ENCODE measurements at places on chromosomes 7 and 10.

- DNase-seq: no peak
Observed at GRCh38 chr7:155451840-155452239, 6.1 kb upstream of the EN2 start.

DNA sequence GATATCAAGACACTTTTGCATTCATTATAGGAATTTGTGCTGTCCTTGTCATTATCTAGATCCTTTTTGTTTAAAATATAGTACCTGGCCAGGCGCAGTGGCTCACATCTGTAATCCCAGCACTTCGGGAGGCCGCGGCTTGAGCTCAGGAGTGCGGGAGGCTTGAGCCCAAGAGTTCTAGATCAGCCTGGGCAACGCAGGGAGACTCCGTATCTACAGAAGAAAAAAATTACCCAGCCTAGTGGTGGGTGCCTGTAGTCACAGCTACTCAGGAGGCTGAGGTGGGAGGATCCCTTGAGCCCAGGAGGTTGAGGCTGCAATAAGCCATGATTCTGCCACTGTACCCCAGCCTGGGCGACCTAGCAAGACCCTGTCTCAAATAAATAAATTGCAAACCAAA, 621 bp upstream of the MORN4 start:
- DNase-seq: no peak

- DNase-seq: no peak
Observed at GRCh38 chr10:60096761-60097513, 190.6 kb upstream of the CCDC6 start.

GRCh38 chr10:33249659-33250345, 84.7 kb downstream of the NRP1 start:
- no peak for DNase-seq

DNA sequence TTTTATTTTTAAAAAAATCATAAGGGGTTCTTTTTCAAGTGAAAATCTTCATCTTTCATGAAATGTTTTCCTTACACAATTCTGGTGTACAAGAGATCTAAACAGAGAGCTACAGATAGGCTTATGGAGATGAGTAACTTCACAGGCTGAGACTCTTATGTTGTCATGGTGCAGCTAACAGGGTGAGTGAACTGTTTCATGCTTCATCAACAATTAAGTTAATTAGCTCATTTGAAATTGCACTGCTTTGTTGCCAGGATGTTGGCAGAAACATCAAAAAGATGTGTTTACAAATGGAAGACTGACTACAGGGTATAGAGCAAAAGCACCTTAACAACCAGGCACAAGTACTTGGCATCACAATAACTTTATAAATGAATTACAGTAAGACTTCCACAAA, 230.8 kb downstream of the FOXP2 start:
- DNase-seq: no peak

- no peak for DNase-seq
Observed at GRCh38 chr7:120273476-120273975, 551 bp downstream of the KCND2 start.

DNA sequence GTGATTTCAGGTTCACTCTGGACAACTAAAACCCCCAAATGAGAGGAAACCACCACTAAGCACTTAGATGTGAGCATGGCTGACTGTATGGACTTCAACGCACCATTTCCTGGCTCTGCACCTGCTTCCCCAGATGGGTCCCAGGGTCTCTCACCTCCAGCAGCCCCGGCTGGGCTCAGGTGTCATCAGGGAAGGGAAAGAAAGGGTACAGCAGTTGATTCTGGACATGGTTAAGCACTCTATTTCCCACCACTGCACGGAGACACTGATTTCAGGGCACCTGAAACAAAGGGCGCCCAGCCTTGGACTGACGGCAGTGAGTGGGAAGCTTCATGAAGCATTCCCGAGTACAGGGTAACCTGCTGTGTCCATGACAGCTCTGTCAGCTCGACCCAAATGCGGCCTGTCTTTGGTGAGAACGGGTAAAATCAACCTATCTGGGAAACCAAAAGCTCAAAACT, 19.0 kb downstream of the FAM53B start:
- no peak for DNase-seq

DNA sequence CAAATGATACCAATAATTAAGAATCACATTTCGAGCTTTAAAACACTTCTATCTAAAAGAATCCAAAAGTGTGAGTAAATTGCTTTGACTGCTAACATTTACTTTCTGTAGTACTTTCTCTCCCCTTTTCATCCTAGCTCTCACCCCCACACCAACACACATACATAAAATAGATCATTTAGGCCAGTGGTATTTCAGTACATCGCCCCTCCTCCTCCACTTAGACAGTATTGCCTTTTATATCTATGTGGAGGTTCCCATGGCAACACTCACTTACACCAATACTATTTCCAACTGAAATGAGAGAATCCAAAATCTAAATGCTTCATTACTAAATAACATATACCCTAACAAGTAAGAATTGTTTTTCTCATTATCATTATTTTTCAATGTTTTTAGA, 58.9 kb downstream of the HIBADH start:
- no peak for DNase-seq

- no peak for DNase-seq
Observed at GRCh38 chr7:157410831-157411556, 74.2 kb downstream of the DNAJB6 start.

- no peak for DNase-seq
Observed at GRCh38 chr7:110854651-110855050, 236.3 kb upstream of the LRRN3 start.

- no peak for DNase-seq
Observed at GRCh38 chr10:5544216-5544805, 19.6 kb downstream of the CALML3 start.

DNA sequence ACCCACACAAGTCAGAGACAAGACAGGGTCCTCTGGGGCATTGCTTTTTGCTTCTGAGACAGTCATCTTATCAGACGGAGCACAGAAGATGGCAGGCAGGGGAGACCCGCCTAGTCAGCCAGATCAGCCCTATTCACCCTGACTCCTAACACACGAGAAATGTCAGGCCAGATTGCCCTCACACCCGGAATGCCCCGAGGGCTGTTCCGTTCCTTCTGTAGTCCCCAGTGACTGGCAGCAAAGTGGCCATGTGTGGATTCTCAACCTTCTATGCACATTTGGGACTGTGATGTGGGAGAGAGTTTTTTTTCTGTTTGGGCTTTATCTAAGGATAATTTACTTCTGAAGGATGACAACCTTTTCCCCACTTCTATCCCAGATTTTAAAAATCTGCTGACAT, 35.5 kb upstream of the TBX20 start:
- no peak for DNase-seq

DNA sequence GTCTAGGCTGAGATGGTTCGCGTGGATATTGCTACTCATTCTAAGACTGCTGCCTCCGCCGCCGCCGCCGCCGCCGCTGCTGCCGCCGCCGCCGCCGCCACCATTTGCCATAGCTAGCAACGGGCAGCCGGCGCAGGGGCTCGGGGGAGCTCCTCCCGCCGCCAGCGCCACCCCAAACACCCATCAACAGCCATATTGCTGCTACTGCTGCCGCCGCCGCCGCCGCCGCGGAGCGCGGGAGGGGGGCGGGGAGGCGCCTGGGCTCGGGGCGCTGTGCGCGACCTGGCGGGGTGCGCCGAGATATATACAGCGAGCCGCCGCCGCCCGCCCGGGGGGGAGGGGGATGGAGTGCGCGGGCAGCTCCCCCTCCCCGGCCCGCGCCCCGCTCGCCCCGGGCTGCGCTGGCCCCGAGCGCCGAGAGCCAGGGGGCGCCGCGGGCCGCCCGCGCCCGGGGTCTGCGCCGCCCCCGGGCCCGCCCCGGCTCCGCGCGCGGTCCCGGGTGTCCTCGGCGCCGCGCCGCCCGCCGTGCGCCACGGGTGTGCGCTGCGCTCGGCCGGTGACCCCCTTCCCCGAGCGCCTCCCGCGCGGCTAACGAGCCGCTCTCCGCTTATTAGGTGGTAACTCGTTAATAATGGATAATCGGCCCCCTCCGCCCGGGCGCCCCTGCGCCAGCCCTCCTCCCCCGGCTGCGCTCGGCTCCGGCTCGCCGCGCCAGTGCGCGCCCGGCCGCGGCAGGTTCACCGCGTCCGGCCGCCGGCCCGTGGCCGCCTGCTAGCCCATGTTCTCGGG, at the start of gene KCNMA1:
TSS of gene KCNMA1 (minus strand) at position 277 of the 789 bp plus-strand sequence.
- DNase-seq: no peak

DNA sequence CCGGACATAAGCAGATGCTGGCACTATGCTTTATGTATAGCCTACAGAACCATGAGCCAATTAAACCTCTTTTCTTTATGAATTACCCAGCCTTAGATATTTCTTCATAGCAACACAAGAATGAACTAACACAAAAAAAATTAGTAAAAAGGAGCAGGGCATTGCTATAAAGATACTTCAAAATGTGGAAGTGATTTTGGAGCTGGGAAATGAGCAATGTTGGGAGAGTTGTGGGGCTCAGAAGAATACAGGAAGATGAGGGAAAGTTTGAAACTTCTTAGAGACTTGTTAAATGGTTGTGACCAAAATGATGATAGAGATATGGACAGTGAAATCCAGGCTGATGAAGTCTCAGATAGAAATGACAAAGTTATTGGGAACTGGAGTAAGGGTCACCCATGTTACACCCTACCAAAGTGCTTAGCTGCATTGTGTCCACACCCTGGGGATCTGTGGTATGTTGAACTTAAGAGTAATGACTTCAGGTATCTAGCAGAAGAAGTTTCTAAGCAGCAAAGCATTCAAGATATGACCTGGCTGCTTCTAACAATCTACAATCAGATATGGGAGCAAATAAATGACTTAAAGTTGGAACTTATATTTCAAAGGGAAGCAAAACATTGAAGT, 24.2 kb downstream of the PNLIPRP3 start:
- DNase-seq: no peak

GRCh38 chr10:48285710-48286109, 11.2 kb upstream of the FRMPD2 start:
- DNase-seq: no peak

GRCh38 chr7:16691241-16691640, 45.3 kb downstream of the BZW2 start:
- no peak for DNase-seq

- no peak for DNase-seq
Observed at GRCh38 chr7:66054063-66054462, 21.6 kb upstream of the ASL start.

- no peak for DNase-seq
Observed at GRCh38 chr7:46028246-46028645, 107.2 kb upstream of the IGFBP3 start.
